ENCODE measurements at places on chromosomes 6 and 20.

DNA sequence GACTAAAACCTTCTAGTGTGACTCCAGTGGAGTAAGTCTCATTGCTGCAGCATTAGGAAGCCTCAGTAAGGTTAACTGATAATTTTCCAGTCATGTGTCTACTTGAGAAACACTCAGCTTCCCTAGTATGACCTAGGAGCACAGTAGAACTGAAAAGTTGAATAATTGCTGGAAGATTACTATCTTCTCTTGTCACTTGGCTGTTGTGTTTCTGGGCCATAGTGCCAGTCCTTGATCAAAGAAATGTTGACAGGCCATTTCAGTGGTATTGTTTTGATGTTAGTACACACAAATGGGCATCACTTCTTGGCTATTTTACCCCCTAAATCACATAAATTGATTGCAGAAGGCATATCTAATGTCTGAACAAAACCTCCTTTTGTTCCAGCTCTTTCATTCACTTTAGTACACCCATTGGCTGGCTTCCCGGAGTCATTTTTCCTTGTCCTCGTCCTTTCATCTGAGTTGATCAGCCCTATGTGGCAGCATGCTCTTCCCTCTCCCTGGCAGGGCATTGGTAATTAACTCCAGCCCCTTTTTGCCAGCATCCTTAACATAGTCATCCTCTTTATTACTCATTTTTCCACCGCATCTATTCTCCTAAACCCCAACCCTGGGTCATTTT is 6.0 kb downstream of the ENPP3 start:
- no peak for DNase-seq

DNA sequence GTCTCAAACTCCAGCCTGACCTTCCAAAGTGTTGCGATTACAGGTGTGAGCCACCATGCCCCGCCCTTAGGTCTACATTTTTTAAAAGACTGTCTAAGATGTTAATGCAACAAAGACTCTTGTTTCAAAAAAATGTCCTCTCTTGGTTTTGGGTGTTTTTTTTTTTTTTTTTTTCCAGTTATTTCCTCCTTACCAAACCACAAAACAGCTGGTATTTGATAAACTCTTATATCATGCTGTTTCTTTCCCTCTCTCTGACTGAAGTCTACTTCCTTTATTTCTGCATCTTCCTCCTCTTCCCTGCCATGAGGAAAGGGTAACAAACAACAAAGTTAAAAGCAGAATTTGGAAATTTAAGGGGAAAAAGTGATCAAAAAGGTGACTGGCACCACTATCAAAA is 21.2 kb downstream of the STK38 start:
- DNase-seq: no peak

- no peak for DNase-seq
Observed at GRCh38 chr6:150627154-150627553, 27.5 kb downstream of the PLEKHG1 start.

DNA sequence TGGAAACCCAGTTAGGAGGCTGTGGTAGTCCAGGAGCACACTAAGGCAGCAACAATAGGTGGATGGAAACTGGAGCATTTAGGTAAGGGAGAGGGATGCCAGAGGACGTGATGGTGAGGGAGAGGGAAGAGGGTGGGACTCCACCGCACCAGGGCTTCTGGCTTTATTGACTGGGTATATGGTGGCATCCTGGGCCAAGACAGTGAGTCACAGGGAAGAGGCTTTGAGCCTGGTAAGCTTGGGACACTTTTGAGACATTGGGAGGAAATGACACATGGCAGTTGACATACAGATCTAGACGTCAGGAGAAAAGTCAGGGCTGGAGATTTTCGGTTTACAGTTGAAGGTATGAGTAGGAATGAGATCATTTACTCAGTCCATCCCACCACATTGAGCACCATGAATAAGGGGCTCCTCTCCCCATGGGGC is 14.9 kb downstream of the NT5E start:
- DNase-seq: no peak

GRCh38 chr6:35754452-35755277 is 17.8 kb downstream of the ARMC12 start:
- DNase-seq: no peak

DNA sequence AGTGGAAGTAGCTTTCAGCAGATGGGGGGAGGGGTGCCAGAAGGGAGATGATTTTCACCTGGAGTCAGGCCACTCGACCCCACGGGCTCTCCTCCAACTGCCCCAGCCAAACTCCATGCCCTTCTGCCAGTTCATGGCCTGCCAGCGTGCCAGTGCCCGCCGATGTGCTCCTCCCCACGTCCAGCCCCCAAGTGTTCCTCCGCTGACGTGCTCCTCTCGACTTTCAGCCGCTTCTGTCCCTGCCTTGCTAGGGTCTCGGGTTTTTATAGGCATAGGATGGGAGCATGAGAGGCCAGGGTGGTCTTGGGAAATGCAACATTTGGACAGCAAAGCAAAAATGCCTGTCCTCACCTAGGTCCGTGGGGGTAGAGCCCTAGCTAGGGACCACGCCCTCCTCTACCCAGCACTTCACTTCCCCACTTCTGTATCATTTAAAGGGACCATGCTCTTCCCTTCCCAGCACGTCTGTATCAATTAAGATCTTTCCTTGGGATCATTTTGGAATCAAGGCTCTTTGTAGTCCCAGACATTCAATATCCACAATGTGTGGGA is 54.4 kb downstream of the PRND start:
- no peak for DNase-seq

GRCh38 chr6:160871320-160871719 is 120.2 kb upstream of the MAP3K4 start:
- no peak for DNase-seq

DNA sequence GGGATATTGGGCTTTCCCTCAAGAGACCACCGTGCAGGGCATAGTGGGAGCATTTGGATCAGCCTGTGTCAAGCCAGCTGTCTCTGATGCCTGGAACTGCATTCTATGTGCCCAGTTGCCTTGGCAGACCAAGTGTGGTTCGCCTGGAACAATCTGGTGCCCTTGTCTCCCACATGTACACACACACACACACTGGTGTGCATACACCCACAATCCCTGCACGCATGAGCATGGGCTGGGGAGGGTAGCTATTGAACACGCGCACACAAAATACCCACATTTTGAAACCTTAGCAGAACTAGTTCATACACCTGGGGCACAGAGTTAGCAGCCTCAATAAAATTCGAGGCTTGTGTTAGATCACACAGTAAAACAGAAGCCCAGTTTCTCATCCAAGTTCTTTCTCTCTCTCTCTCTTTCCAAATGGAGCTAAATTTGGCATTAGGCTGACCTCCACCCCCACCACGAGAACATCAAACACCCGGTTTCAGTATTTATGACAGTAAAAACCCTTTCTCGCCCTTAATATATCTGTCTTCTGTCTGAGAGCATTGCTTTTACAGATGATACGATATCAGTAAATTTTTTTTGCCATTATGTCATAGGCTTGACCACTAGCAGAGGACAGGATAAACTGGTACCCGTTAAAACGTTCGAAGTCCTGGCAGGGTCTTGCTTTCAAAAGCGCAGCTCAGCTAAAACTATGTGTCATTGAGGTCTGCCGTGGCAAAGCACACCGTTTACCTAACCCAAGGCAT is 18.2 kb upstream of the NFATC2 start:
- no peak for DNase-seq

DNA sequence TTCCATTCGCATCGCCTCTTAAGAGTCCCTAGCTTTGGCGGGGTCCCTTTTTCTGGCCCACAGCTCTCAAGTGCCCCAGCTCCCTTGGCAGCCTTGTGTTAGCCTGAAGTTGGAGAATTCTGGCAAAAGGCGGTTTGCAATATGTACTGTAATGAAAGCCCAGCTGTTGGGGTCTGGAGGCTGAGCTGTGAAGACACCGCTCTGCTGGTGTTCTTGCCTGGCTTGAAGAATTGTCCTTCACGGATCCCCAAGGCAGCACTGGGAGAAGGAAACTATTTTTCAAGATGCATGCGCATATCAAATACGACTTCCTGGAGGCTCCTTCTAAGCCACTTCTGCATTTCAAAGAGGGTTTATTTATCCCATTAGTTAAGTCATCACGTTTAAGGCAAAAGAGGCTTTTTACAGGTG is 21.4 kb upstream of the CITED2 start:
- no peak for DNase-seq

- DNase-seq: no peak
Observed at GRCh38 chr6:94357381-94357980, 938.1 kb upstream of the EPHA7 start.

DNA sequence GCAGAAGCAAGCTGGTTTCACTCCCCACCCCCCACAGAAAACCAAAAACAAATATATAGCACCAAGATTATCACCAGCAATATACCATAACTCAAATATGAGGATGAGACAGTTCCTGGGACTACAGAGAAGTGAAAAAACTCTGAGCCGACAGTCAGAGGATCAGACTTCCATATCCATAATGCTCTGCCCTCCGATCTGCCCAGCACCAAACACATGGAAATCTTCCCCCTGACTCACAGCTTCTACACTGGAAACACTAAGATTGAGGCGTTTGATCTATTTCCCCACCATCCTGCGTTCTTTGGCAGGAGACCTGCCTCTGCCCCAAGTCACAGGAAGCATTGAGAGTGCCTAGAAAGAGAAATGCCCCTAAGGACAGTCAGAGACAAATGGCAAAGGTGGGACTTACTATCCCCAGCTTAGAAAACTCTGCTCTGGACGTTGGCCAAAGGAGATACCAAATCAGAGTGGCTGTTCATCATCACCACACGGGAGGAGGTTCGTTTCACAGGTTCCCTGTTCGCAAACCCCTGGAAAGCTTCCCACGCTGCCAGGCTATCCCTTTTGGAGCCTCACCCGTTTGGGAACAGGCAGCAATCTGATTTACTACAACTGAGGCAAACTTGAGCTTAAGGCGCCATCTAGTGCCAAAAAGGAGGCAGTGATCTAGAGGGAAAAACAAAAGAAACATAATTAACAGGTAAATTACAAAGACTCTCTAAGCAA is 48.7 kb upstream of the SRSF6 start:
- DNase-seq: no peak

DNA sequence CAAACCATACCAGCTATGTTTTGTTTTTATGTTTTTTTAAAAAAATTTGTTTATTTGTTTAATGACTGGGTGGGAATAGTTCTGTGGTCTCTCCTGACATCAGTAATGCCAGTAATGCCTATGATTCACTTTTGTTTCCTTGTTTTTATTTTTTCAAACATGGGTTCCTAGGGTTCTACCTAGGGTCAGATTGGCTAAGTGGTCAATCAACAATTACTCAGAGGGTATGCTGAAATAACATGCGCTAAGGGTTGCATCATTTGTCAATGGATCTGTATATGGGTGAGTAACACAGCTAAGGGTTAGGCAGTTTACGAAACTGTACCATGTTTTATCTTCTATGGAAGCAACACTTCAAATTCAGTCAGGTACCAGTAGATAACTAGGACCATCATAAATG is 583.8 kb upstream of the GJE1 start:
- no peak for DNase-seq

DNA sequence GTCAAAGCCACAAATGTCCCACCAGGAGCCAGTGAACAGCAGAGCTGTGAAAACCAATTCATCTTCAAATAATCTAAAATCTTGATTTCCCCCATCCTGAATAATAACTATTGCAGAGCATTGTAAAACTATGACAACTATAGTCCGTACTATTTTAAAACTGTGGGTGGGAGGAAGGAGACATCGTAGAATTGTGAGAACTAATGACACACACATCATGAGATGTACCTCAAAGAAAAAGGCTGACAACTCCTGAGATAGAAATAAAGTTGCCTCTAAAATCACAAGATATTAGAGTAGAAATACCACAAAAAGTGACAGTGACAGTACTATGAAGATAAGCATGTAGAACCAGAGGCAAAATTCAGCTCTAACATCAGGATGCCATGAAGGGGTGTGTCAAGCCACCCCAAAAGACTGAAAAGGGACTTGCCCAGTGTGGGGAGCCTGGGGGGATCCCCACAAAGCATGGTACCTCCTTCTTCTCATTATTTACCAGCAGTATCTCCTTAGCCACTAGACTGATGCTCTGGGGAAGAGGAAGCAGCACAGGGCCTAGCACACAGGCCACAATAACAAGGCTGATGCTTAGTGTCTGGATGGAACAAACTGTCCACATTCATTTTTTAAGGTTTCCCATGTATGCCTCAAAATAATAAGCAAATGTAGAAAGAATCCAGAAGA is 13.4 kb downstream of the NAPB start:
- no peak for DNase-seq

DNA sequence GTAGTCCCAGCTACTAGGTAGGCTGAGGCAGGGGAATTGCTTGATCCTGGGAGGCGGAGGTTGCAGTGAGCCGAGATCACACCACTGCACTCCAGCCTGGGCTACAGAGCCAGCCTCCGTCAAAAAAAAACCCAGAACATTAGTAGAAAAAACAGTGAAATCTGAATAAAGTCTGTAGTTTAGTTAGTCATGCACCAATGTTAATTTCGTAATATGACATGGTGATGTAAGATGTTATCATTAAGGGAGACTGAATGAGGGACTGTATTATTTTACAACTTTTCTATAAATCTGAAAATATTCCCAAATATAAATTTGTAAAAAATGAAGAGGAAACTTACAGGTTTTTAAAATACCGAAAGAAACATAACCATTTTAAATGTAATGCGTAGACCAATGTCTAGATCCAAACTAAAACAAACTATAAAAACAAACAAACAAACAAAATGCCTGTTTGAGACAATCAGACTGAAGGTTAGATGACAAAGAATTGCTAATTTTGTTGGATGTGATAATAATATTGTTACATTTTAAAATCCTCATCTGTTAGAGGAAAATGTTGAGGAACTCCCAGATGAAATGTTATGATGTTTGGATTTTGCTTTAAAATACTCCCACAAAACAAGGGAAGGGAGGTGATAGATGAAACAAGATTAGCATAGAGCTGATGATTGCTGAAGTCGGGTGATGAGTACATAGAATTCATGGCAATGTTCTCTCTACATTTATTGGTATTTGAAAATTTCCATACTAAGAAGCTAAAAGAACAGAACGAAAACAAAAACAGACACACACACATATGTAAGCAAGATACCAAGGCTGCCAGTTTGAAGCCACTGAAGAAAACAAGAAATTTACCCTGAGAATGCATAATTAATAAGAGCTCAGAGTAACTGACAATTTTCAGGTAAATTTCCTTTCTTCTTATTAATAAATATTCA is 1.8 kb downstream of the GSTA4 start:
- DNase-seq: no peak

DNA sequence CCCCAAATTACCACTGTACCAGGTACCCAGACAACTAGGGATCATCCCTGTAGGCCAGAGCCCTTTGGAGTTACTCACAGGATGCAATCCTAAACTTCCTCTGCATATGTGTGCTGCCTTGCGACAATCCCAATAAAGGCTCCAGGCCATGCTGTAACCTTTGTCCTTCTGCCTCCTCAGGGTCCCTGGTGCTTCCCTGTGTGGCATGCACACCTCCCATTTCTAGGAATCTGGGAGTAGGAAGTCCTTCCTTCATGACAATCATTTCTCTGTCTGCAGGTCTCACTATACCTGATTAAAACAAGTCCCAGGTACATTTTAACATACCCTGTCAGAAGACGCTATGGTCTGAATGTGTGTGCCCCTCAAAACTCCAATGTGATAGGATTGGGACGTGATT is 37.0 kb upstream of the MCUR1 start:
- DNase-seq: no peak
